ENCODE measurements at places on chromosomes 13 and 19. TPM values are rescaled to one million over a fixed set of nuclear protein-coding genes. Genes with fewer than 3 reads are reported as not detected.

DNA sequence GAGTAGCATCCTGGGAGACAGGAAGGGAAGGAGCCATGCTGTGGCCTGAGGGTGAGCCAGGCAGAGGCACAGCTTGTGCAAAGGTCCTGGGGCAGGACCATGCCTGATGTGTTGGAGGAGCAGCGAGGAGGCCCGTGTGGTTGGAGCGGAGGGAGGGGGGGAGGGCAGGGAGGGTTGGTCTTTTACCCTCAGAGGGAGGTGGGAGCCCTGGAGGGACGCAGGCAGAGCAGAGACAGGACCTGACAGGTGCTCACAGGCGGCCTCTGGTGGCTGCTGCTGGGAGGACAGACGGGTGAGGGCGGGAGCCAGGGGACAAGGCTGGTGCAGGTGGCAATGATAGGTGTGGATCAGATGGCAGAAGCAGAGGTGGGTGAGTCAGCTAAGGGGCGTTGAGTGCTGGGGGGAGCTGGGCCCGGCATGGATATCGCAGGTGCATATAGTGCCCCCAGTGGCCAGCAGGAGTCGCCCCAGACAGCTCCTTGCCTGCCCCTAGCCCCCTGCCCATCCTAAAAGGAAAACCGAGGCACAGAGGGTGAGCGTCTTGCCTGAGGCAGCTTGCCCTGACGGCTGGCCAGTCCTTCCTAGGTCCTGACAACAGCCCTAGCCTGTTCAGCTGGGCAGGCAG is 9.8 kb upstream of the GNA15 start:
- DNase-seq = peak; percentile 85
- H3K27ac ChIP-seq = no peak overlapping the region
- H3K36me3 ChIP-seq = no peaks in the 10 kb centered on the region
- no peak overlapping the region for H3K4me3 ChIP-seq
- no peaks in the 10 kb centered on the region for H3K4me1 ChIP-seq

- no peak overlapping the region for H3K27ac ChIP-seq
- no peaks in the 10 kb centered on the region for H3K4me1 ChIP-seq
- H3K36me3 ChIP-seq = no peaks in the 10 kb centered on the region
- H3K4me3 ChIP-seq = no peak overlapping the region
Observed at GRCh38 chr19:9128171-9128570, 1.4 kb upstream of the OR7G3 start.

GRCh38 chr13:73325723-73326558 is 267.1 kb downstream of the KLF5 start:
- peak overlapping the region; percentile 3 for H3K4me3 ChIP-seq
- H3K4me1 ChIP-seq = no peaks in the 10 kb centered on the region
- no peaks in the 10 kb centered on the region for H3K27me3 ChIP-seq
- DNase-seq = peak; percentile 70

DNA sequence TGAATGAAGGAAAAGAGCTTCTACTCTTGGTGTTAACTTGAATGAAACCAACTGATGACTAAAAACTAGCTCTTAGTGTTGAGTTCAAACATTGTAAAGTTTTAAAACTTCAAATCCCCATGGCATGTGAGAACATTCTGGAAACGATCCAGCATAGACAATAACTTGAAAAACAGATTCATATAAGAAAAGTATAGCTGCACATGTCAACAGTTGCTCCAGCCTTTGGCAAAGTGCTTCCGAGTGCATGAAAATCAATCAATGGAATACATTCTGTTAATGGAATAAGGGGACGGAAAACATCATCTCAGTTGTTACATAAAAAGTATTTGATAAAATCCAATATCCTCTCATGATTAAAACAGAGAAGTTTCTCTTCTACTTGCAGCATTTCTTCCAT is 89.8 kb downstream of the MBNL2 start:
- H3K27me3 ChIP-seq = no peaks in the 10 kb centered on the region
- no peaks in the 10 kb centered on the region for H3K36me3 ChIP-seq
- H3K4me3 ChIP-seq = no peak overlapping the region

GRCh38 chr19:12052091-12052496 is 667 bp downstream of the ZNF878 start:
- H3K4me3 ChIP-seq = peak overlapping the region; percentile 64
- no peak for DNase-seq
- no peak overlapping the region for H3K27ac ChIP-seq
- H3K4me1 ChIP-seq = peaks cover 3% of the 10 kb centered on the region

GRCh38 chr19:1435378-1435989 is 2.7 kb upstream of the RPS15 start:
- DNase-seq = no peak
- H3K4me3 ChIP-seq = no peak overlapping the region
- H3K36me3 ChIP-seq = peaks cover 63% of the 10 kb centered on the region
- peaks cover 8% of the 10 kb centered on the region for H3K4me1 ChIP-seq

DNA sequence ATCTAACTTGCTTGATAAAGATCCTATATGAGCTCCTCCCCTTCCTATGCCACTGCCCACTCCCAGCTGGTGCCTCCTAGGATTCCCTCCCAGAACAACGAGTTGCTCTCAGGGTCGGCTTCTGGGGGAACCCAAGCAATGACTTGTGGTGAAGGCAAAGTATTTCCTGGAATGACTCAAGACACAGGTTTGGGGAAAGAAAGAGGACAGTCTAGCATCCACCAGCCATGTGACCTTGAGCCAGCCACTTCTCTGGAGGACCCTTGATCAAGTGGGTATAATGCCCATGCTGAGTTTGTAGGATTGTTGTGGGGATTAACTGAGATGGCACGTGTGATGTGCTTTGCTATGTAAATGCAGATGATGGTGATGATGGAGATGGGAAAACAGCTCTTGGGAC is 33.0 kb downstream of the MBD3L2B start:
- H3K4me1 ChIP-seq = no peaks in the 10 kb centered on the region
- no peak for DNase-seq
- no peaks in the 10 kb centered on the region for H3K27me3 ChIP-seq
- no peaks in the 10 kb centered on the region for H3K36me3 ChIP-seq
- H3K27ac ChIP-seq = no peak overlapping the region

DNA sequence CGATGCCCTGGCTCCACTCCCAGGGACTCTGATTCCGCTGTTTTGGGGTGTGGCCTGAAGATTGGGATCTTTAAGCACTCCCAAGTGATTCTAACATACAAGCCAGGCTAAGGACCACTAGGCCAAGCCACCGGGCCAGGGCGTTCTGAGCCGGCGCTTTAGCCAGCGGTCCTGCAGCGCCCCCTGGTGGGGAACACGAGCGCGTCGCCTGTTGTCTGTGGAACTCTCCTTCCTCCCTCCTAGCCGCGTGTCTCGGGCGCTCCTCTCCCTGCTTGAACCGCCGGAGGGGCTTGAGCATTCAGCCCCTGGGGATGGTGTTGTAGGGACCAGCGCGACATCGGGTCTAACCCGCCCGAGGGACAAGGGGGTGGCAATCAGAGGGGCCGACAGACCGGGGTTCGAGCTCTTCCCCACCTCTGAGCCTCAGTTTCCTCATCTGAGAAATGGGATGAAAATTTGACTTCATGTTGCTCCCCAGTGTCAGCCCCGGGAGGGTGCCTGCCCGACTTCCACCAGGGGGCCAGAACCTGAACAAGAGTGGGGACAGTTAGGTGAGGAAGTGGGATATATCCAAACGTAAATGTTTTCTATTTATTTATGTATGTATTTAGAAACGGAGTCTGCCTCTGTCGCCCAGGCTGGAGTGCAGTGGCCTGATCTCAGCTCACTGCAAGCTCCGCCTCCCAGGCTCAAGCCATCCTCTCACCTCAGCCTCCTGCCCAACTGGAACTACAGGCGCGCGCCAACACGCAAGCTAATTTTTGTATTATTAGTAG is 18.0 kb upstream of the PNMA8B start:
- no peaks in the 10 kb centered on the region for H3K27me3 ChIP-seq
- H3K36me3 ChIP-seq = no peaks in the 10 kb centered on the region

DNA sequence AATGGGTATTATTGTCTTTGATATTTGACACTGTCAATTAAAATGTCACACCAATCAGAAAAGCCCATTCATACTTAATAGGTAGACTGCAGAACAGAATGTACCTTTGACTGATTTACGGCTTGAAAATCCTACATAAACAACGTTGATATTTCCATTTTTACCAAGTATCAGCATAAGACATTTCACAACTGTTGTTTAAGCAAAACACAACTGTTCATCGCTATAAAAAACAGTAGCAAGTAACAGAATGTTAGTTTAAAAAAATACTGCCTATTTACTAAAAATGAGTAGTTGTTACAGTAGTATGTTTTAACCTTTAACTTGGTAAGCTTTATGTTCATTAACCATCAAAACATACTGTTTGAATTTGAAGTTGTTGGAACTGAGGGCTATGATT is 1096.6 kb downstream of the PCDH17 start:
- no peak overlapping the region for H3K4me3 ChIP-seq
- no peaks in the 10 kb centered on the region for H3K36me3 ChIP-seq
- H3K27ac ChIP-seq = no peak overlapping the region
- H3K4me1 ChIP-seq = no peaks in the 10 kb centered on the region
- no peaks in the 10 kb centered on the region for H3K27me3 ChIP-seq
- no peak for DNase-seq

The KLK4 gene
- not detected for total RNA-seq

The ZNF112 gene
- 4.4 TPM for total RNA-seq

The ZNF729 gene
- total RNA-seq = not detected

The NOSIP gene
- total RNA-seq = 86.7 TPM

All from Peyer's patch (tissue), 4 donors.